ENCODE measurements at places on chromosomes 7 and 10.

- H3K27me3 ChIP-seq = no peaks in the 10 kb centered on the region
- no peak for DNase-seq
- no peak overlapping the region for H3K27ac ChIP-seq
- H3K36me3 ChIP-seq = no peaks in the 10 kb centered on the region
Measured at GRCh38 chr7:82521906-82522445, 78.4 kb upstream of the CACNA2D1 start.

DNA sequence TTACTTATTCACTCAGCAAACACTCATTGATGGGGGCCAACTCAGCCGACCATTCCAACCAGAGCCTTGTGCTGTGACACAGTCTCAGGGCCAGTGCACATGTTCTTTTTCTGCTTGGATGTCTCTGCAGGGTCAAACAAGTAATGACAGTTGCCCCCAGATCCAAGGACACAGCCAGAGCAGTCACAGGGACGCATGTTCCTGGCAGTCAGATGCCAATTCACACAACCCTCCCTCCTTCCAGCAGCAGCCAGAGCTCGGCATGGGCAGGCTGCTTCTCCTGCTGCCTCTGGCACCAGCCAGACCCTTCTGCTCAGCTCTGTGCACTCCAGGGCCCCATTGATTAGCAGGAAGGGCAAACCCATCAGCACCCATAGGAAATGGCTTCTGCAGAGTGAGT lies 20.3 kb downstream of the DRGX start:
- H3K4me3 ChIP-seq = no peak overlapping the region
- H3K4me1 ChIP-seq = no peaks in the 10 kb centered on the region
- H3K27me3 ChIP-seq = peaks cover 15% of the 10 kb centered on the region
- no peak for DNase-seq
- H3K36me3 ChIP-seq = no peaks in the 10 kb centered on the region

GRCh38 chr7:117808341-117808757 lies 64.9 kb downstream of the CTTNBP2 start:
- DNase-seq = peak; percentile 72
- H3K27me3 ChIP-seq = no peaks in the 10 kb centered on the region
- H3K4me1 ChIP-seq = no peaks in the 10 kb centered on the region
- H3K36me3 ChIP-seq = no peaks in the 10 kb centered on the region
- H3K4me3 ChIP-seq = no peak overlapping the region

DNA sequence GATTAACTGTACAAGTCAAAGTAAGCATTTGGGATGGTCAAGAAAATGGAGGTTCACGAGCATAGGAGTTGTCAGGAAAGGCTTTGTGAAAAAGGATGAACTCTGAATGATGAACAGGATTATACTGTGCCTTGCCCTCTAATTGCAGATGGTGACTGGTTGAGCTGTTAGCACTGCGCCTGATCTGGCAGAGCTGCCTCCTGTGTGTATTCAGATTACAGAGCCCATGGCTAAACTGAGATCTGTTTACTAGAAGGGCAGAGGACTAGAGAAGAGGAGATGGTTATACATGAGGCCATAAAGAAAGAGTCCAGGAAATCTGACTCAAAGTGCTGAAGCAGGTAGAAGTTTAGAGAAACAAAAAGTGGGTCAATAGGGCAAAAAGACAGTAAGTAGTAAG lies 29.7 kb downstream of the LRRC72 start:
- DNase-seq = no peak
- H3K36me3 ChIP-seq = no peaks in the 10 kb centered on the region
- no peak overlapping the region for H3K27ac ChIP-seq
- H3K4me3 ChIP-seq = no peak overlapping the region

- H3K27ac ChIP-seq = no peak overlapping the region
- H3K27me3 ChIP-seq = no peaks in the 10 kb centered on the region
- H3K4me3 ChIP-seq = no peak overlapping the region
- H3K36me3 ChIP-seq = no peaks in the 10 kb centered on the region
- peaks cover 7% of the 10 kb centered on the region for H3K4me1 ChIP-seq
Measured at GRCh38 chr10:35353805-35354204, 17.5 kb downstream of the CCNY start.

DNA sequence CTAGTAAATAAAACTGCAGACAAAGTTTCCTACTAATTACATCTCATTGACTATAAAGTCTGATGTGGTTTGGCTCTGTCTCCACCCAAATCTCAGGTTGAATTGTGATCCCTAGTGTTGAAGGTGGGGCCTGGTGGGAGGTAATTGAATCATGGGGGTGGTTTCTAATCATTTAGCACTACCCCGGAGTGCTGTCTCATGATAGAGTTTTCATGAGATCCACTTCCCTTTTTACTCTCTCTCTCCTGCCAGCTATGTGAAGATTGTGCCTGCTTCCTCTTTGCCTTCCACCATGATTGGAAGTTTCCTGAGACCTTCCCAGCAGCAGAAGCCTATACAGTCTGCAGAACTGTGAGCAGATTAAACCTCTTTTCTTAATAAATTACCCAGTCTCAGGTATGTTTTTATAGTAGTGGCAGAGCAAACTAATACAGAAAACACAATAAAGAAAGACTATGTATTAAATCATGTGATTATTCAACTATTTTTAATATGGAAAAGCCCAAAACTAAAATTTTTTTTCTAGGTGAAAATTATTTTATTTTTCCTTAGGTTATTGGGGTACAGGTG lies 232.1 kb downstream of the FZD1 start:
- DNase-seq = no peak
- no peak overlapping the region for H3K4me3 ChIP-seq
- H3K27me3 ChIP-seq = no peaks in the 10 kb centered on the region
- no peak overlapping the region for H3K27ac ChIP-seq

DNA sequence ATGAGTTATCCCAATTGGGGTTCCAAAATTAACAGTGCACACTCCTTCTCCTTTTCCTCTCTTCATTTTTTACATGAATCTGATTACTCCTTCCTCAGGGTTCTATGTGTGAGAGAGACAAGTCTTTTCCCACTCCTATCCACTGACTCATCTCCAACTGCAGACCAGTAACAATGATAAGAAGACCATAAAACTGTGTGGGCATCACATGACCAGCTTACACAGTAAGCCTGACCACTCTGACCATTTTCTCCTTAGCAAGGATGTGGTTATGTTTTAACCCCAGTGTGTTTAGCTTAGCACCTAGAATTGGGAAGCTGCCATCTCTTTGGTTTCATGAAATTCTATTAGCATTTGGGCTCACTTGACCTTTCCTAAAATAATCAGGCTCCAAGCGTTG lies 145.0 kb upstream of the CALCR start:
- no peak for DNase-seq
- H3K36me3 ChIP-seq = no peaks in the 10 kb centered on the region
- H3K27ac ChIP-seq = no peak overlapping the region
- no peaks in the 10 kb centered on the region for H3K27me3 ChIP-seq

DNA sequence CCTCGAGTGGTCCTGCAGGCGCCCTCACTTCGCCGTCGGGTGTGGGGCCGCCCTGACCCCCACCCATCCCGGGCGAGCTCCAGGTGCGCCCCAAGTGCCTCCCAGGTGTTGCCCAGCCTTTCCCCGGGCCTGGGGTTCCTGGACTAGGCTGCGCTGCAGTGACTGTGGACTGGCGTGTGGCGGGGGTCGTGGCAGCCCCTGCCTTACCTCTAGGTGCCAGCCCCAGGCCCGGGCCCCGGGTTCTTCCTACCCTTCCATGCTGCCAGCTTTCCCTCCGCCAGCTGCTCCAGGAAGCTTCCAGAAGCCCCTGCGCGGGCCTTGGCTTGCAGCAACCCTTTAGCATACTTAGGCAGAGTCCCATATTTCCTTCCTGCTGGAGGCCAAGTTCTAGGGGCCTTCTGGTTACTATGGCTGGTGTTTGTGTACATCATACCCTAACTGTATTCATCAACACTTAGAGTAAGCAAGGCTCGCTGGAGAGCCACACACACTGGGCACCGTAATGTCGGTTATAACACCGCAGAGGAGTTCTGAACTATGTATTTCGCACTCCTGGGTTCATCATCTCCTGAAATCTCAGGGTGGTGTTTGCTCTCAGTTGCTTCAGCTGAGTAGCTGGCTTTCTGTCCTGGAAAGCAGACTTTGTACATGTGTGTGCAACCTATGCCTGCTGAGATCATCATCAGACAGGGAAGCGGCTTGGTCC lies 471 bp downstream of the MGMT start:
- peak; percentile 89 for DNase-seq
- peaks cover 19% of the 10 kb centered on the region for H3K4me1 ChIP-seq
- peaks cover 16% of the 10 kb centered on the region for H3K36me3 ChIP-seq
- H3K27me3 ChIP-seq = no peaks in the 10 kb centered on the region
- H3K27ac ChIP-seq = peak overlapping the region; percentile 93

GRCh38 chr10:36802490-36803153 lies 322.8 kb upstream of the ANKRD30A start:
- no peaks in the 10 kb centered on the region for H3K36me3 ChIP-seq
- H3K4me3 ChIP-seq = no peak overlapping the region
- DNase-seq = peak; percentile 96
- peak overlapping the region; percentile 80 for H3K27ac ChIP-seq
- no peaks in the 10 kb centered on the region for H3K27me3 ChIP-seq

- H3K27ac ChIP-seq = no peak overlapping the region
- H3K4me3 ChIP-seq = no peak overlapping the region
- no peaks in the 10 kb centered on the region for H3K27me3 ChIP-seq
- no peak for DNase-seq
- H3K36me3 ChIP-seq = no peaks in the 10 kb centered on the region
- H3K4me1 ChIP-seq = no peaks in the 10 kb centered on the region
Measured at GRCh38 chr7:85341973-85342372, 155.1 kb upstream of the SEMA3D start.

DNA sequence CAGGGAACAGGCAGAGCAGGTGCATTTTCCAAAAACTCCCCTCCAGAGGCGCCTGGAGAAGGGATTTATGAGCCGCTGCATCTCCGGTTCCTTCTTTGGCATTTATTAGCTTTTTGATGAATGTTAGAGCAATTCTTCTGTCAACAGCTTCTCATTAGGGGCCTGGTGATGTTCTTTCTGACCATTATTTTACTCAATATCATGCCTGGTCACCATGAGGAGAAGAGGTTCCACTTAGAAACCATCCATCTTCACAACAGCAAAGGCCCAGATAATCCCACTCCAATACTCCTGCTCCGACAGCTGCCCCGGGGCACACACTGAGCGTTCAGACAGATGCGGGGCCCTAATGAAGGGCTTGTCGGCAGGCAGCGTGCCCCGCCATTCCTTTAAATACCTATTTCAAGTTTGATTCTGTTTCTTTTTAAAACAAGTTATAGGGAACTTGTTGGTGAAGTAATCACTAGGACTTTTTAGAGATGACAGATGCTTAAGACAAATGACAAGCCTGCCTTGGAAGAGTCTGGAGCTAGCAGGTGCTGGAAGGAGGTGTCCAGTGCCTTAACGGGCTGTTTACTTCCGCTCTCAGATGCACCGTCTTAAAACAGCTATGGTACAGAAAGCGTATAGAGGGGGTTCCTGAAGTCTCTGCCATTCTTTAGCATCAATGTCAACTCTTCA lies 31.7 kb downstream of the ECHDC3 start:
- H3K36me3 ChIP-seq = no peaks in the 10 kb centered on the region
- H3K27ac ChIP-seq = no peak overlapping the region
- peaks cover 15% of the 10 kb centered on the region for H3K27me3 ChIP-seq

DNA sequence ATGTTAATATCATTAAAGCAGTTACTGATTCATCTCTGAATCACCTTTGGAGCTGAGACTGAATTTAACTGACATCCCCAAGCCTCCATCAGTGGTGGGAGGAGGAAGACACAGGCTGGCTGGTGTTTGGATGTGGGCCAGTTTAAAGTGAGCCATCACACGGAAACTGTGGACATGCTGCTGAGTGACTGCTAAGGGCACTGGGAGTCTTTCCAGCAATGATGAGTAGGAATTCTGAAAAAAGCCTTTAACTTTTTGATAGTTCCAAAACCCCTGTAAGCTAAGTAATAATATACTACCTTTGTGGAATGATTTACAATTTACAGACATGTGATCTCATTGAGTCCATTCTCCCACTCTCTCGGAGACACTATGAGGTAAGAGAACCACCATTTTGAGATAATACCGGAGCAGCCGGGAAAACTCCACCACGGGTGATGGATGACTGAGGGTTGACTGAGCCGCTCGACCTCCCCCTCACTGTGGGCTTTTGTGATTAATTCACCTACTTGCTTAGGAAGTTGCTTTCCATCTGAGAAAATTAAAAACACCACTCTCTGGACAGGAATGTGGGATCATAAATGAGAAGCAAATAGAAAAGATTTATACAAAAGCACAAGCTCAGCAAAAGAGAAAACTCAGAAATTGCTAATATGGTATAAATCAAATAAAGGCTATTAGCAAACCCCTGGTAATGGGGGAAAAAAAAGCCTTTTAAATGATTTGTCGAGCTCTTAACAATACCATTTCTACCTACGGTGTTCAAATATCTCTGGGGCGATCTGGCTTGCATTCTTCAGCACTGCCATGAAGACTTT lies 194.8 kb downstream of the FANK1 start:
- H3K27me3 ChIP-seq = no peaks in the 10 kb centered on the region
- DNase-seq = no peak
- H3K4me3 ChIP-seq = no peak overlapping the region
- no peak overlapping the region for H3K27ac ChIP-seq
- H3K4me1 ChIP-seq = peaks cover 3% of the 10 kb centered on the region
- peaks cover 4% of the 10 kb centered on the region for H3K36me3 ChIP-seq

DNA sequence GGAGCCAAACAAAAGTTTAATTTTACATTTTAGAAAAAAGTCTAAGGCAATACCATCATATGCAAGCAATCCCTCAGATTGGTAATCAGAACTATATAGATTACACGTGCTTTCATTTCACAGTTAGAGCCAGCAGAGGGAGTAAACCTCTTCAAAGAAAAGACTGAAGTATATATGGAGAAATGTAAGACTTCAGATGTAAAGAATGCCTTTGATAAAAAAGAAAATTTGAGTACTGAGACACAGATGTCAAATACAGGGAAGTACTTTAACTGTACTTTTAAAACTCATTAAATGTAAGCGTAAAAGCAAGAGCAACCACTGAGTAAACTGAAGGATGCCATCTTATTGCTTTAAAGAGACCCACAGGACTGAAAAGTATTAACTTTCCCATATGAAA lies 101.4 kb upstream of the FAM133B start:
- no peaks in the 10 kb centered on the region for H3K27me3 ChIP-seq
- peaks cover 3% of the 10 kb centered on the region for H3K4me1 ChIP-seq
- no peak overlapping the region for H3K27ac ChIP-seq
- no peaks in the 10 kb centered on the region for H3K36me3 ChIP-seq
- DNase-seq = peak; percentile 84

- H3K4me1 ChIP-seq = peaks cover 12% of the 10 kb centered on the region
- H3K36me3 ChIP-seq = no peaks in the 10 kb centered on the region
- no peaks in the 10 kb centered on the region for H3K27me3 ChIP-seq
- no peak overlapping the region for H3K4me3 ChIP-seq
Measured at GRCh38 chr10:36177071-36177470, 535.0 kb upstream of the FZD8 start.

DNA sequence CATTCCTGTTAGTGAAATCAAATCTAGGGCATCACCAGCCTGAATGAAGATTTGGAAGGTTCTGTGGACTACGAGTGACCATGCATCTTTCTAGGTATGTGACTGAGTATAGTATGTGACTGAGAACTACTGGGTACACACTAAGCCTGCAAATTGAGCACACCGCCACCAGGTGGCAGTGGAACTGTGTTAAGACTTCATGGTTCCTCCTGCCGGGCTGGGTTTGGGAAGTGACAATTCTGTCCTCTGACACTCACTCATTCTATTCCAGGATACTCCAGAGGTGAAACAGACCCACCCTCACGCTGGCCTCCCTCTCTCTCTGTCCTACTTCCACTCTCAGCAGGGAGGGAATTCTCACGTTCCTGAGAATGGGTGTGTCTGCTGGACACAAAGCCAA lies 84.0 kb upstream of the TMEM248 start:
- no peaks in the 10 kb centered on the region for H3K36me3 ChIP-seq
- no peak for DNase-seq
- no peaks in the 10 kb centered on the region for H3K27me3 ChIP-seq
- H3K4me3 ChIP-seq = no peak overlapping the region
- H3K4me1 ChIP-seq = no peaks in the 10 kb centered on the region

- peaks cover 43% of the 10 kb centered on the region for H3K36me3 ChIP-seq
- H3K27ac ChIP-seq = peak overlapping the region; percentile 85
- H3K4me1 ChIP-seq = peaks cover 51% of the 10 kb centered on the region
- DNase-seq = peak; percentile 62
- H3K4me3 ChIP-seq = peak overlapping the region; percentile 86
Measured at GRCh38 chr7:128863433-128863989, 855 bp downstream of the ATP6V1F start.
